ENCODE measurements at places on chromosomes 4 and X.
A peak's percentile ranks its signal among the peaks of the same experiment; 100 is the strongest.

GRCh38 chr4:106987311-106987710, 48.8 kb downstream of the DKK2 start:
- no peak for DNase-seq

GRCh38 chrX:38225093-38225492, 4.4 kb upstream of the SRPX start:
- DNase-seq = no peak

DNA sequence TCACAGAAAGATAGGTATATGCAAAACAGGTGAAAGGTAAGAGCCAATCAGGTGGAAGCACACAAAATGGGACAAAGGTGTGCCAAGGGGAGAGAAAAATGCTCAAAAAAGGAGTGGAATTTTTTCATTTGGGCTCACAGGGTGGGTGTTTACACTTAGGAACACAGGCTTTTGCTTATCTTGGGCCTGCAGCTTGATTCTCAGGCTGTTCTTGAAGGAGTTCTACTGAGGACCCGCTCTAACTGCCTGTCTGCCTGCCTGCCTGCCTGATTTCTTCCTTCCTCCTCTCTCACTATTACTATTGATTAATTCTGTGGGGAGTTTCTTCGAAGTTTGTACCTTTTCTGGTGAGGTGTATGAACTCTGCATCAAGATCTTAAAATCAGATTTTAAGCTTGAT, 120.3 kb upstream of the CTSO start:
- no peak for DNase-seq

- DNase-seq = no peak
Measured at GRCh38 chrX:19792412-19792811, 95.0 kb downstream of the SH3KBP1 start.

GRCh38 chr4:89820010-89820409, 17.0 kb downstream of the SNCA start:
- DNase-seq = no peak

- no peak for DNase-seq
Measured at GRCh38 chr4:4437798-4438470, 51.0 kb downstream of the NSG1 start.

GRCh38 chr4:176949029-176949428, 156.3 kb upstream of the VEGFC start:
- no peak for DNase-seq

DNA sequence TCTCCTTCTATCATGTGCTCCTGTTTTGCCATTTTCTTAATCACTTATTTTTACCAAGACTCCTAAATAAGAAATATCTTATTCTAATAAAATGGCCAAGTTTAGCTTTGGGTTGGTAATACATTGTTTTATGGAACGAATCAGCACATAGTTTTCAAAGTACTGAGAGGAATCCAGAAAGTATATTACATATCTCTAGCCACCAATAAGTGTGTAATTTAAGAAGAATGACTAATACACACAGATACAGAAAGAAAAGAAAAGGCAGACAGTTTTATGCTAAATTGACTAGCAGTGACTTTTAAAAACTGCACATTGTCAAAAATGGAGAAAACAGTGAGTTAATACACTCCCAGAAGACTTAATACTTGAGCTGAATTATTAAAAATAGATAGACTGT, 167.0 kb upstream of the IL15 start:
- no peak for DNase-seq

DNA sequence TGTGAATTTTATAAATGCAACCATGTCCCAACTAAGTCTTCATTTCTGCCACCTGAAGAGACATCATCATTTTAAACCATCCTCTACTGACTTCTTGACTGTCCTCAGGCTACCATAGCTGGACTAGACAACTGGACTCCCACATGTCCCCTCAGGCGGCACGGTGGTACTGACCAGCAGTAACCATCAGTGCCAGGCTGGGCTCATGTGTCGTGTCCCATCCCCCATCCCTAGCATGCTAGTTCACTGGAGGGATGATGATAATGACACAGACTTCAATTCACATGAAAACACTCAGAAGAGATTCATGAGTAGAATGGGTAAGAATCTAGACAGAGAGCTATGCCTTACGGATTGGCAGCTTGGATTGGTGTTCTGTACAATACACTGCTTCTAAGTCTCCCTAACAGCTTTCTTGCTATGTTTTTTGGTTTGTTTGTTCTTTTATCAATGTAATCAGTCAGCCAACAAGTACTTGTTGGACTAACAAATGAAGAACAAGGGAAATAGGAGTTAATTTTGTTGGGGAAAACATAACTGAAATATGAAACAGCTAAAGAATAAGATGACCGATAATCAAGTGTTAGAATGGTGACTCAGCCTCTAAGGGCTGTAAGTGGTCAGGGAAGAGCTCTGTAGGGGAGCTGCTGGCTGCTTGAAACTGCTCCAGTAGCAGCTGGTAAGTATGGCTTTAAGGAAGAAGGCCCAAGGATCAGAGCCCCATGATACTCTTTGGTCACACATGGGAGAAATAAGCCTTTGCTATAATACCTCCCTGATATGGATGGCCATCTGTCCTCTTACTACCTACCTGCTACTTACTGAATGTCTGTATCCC, 10.3 kb downstream of the ZDHHC9 start:
- DNase-seq = peak; percentile 9

- DNase-seq = no peak
Measured at GRCh38 chr4:158860856-158861255, 92.0 kb downstream of the FNIP2 start.

DNA sequence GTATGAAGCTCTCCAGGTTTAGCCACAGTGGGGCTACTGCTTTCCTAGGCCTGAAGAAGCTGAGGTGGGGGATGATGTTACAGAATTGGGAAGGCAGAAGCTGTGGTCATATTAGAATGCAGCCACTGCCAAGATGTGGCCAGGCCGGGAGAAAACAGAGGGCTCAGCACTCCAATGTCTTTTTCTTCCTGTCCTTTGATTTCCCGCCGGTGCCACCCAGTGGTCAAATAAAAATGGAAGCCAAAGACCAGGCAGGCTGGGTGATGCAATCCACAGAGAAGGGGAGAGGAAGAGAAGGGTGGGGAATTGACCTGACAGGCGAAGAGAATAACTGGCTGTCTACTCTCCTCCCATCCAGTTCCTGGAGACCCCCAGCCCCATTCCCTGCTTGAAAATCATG, 94.9 kb upstream of the SHISA3 start:
- DNase-seq = peak; percentile 65

- no peak for DNase-seq
Measured at GRCh38 chrX:51395480-51395809, 62.8 kb downstream of the NUDT10 start.

- DNase-seq = no peak
Measured at GRCh38 chr4:104420766-104421165, 73.9 kb downstream of the CXXC4 start.

DNA sequence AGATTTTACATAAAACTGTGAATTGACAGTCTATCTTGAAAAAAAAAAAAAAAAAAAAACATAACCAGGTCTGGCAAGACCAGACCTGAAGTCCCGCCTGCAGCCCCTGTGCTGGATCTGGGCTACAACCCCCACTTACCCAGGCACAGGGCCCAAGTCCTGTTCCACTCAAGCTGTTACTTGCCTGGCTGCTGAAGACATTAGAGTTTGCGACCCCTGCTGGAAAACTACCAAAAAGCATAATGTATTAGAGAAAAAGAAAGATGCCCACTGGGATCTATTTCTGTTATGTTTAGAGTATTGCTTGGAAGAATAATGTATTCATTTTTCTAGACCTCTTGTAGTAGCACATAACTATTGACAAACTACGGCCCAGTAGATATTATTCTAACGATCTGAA, 4.7 kb downstream of the HS3ST1 start:
- no peak for DNase-seq

DNA sequence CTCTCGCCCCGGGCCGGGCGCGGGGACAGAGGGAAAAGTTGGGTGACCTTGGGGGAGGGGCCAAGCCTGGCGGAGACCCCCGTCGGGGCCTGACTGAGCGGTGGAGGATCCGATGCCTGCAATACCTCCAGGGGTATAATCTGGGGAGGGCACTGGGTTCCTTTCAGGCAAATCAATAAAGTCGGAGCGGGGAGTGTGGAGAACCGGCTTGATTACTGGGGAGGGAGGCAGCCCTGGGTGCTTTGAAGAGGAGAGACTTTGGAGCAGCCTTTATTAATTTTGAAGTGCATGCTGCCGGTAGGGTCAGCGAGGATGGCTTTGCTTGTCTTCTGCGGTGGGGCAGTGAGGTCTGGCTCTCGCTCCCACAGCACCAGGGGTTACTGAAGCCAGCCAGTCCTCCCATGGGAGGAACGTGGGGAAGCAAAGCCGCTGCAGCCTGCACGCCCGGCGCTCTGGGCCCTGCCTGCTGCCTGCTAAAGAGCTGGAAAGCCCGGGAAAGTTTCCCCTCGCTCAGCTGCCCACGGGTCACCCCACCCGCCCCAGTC, 403 bp upstream of the LGI2 start:
- DNase-seq = no peak

GRCh38 chrX:115226929-115227328, 7.0 kb downstream of the LRCH2 start:
- DNase-seq = peak; percentile 56

- DNase-seq = no peak
Measured at GRCh38 chr4:17285747-17286146, 226.1 kb downstream of the QDPR start.

DNA sequence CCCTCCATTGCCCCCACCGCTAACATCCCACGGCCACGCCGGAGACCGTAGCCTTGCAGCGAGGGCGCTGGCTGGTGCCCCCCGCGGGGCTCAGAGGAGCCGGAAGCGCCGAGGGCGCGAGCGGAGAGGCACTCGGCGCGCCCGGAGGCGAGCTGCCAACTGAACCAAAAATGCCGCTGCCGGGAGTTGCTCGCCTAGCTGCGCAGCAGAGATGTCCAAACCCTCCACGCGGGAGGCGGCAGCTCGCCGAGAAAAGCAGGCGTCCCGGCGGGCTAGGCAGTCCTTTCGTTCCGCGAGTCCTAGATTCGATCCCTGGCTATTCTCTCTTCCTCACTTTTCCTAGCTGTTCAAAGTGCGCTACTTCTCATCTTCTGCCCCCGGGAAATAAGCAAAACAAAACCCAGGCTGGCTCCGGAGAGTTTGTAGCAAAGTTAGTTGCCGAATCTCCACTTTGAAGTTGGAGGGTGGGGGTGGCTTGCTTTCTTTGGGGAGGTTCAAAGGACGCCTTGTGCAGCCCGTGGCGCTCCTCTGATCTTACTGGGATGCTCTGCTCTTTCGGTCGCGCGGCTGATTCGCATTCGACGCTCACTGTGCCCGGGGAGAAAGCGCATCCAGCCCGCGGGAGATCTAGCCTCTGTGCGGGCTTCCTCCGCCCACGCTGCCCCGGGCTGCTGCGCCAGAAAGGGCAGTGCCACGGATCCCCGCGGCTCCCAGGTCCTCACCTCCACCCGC, 723 bp downstream of the NKX6-1 start:
- DNase-seq = no peak

GRCh38 chrX:41558531-41558930, 111.4 kb downstream of the NYX start:
- peak; percentile 59 for DNase-seq

DNA sequence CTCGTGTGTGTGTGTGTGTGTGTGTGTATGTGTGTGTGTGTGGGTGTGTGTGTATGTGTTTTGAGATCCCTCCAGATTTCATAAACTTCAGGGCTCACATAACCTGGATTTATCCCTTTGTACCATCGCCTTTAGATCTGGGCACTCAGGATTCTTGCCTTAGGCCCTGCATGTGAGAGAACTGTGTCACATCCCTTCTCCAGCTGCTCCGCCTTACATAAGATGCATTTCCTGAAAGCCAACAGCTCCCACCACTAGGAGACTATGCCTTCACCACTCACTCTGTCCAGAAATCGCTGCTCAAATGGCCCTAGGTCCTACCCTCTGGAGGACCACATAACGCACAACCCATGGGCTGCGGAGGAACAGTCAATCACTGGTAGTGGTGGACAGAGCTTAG, 348.8 kb downstream of the CCSER1 start:
- no peak for DNase-seq

GRCh38 chrX:6558979-6559378, 24.1 kb upstream of the VCX3A start:
- DNase-seq = no peak

DNA sequence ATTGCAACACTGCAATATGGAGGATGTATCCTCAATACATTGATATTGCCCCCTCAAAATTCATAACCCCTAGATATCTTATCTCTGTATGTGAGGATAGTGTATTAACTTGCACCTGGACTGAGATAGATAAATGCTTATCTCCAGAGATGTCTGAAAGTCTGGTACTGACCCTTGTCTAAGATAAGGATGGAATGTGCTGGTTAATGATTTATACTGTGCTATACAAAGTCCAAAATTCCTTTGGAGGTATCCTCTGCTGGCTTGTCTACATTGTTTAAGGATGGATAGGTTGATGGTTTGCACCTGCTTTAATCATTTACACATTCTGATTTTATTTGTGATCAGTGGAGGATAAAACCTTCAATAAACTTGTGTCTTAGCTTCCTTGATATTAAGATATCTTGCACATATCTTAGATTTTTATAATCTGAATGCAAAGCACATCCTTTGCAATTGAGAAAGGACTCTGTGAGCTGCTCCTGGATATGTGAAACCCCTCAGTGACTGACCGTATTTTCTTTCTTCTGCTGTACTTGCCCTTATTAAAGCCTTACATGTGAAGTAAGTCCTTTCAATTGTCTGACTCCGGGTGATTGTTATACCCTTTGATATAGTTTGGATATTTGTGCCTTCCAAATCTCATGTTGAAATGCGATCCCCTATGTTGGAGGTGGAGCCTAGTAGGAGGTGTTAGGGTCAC, 430.3 kb upstream of the MAOA start:
- no peak for DNase-seq

DNA sequence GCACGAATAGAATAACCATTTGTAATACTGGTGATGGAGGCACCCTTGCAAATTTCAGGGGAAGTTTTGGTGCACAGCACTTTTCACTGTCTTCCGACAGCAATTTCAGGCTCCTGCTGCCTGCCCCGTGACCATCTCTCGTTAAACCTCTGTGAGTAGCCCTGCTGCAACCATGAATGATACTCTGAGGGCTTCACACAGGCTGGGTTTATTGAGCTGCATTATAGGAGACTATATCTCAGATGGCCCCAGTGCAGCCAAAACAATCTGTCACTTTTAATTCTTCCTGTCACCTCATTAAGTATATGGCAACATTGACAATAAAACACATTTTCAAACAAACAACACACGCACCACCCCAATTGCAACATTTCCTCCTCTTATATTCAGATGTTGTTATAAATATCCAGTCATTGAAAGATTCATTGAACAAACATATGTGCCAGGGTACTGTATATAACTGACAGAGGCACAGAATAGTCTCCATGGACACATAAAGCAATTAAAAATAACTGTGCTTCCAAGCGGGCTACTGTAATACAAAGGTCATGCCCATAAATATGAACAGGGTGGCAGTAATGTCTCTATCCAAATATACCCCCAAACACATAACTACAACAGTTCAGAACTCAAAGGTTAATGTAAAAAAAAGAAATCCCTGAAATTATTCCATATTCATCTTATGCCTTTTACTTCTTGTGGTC, 477.0 kb downstream of the GBA3 start:
- no peak for DNase-seq

GRCh38 chr4:80419946-80420345, 84.4 kb downstream of the CFAP299 start:
- DNase-seq = no peak

DNA sequence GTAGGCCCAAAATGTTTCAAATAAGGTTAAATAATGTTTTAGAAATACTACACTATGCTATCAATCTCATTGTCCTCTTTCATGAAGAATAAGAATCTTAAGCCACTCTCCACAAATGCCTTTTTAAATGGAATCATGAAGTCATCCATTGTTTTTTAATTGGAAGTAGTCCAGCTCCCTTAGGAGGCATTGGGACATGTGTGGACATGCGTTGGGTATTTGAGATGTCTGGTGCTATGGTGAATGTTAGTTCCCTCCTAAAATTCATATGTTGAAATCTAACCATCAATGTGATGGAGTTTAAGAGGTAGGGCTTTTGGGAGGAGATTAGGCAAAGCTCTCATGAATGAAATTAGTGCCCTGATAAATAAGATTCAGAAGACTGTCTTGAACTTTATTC, 289.0 kb downstream of the C4orf33 start:
- DNase-seq = no peak
